SJCRH30 (cell line): ENCODE measurements at places on chromosomes 7 and 10. TPM values are rescaled to one million over a fixed set of nuclear protein-coding genes. Genes with fewer than 3 reads are reported as not detected.

DNA sequence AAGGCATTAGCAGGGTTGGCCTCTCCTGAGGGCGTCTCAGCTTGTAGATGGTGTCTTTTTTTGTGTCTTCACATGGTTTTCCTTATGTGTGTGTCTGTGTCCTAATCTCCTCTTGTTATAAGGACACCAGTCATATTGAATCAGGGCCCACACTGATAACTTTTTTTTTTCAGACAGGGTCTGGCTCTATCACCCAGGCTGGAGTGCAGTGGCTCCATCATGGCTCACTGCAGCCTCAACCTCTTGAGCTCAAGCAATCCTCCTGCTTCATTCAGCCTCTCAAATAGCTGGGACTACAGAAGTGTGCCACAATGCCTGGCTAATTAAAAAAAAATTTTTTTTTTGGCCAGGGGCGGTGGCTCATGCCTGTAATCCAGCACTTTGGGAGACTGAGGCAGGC is 41.3 kb upstream of the KMT2C start:
- no peak for DNase-seq

- no peak for DNase-seq
Observed at GRCh38 chr10:122499491-122499941, 38.2 kb downstream of the HTRA1 start.

- DNase-seq = no peak
Observed at GRCh38 chr10:129851941-129852640, 112.0 kb downstream of the EBF3 start.

- no peak for DNase-seq
Observed at GRCh38 chr10:124904796-124905195, 37.1 kb upstream of the ZRANB1 start.

GRCh38 chr10:33735464-33735923 is 401.0 kb upstream of the NRP1 start:
- DNase-seq = no peak

GRCh38 chr7:47582764-47583738 is 1.1 kb upstream of the TNS3 start:
- peak; percentile 63 for DNase-seq

DNA sequence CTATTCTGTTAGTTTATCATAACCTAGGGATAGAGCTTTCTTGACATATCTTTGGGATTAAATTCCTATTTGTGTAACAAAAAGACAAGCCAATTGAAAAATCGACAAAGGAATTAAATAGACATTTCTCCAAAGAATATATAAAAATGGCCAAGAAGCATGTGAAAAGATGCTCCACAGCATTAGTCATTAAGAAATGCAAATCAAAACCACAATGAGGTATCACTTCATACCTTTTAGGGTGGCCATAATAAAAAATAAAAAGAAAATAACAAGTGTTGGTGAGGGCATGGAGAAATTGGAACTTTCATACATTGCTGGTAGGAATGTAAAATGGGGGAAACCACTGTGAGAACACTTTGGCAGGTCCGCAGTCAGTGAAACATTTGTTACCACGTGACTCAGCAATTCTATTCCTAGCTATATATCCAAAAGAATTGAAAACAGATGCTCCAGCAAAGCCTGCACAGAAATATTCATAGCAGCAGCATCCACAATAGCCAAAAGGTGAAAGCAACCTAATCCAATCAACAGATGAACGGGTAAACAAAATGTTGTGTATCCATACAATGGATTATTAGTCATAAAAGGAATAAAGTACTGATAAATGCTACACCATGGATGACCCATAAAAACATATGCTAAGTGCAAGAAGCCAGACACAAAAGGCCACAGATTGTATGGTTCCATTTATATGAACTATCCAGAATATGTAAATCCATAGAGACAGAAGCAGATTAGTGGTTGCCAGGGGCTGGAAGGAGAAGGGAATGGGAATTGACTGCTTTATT is 20.5 kb downstream of the SPAG6 start:
- no peak for DNase-seq

Gene GHRHR
- total RNA-seq = not detected in 2 replicates
